ENCODE measurements at places on chromosomes 6 and 20.

- no peak for DNase-seq
These were observed 24.1 kb downstream of the HLA-B start for GRCh38 chr6:31332637-31333602.

DNA sequence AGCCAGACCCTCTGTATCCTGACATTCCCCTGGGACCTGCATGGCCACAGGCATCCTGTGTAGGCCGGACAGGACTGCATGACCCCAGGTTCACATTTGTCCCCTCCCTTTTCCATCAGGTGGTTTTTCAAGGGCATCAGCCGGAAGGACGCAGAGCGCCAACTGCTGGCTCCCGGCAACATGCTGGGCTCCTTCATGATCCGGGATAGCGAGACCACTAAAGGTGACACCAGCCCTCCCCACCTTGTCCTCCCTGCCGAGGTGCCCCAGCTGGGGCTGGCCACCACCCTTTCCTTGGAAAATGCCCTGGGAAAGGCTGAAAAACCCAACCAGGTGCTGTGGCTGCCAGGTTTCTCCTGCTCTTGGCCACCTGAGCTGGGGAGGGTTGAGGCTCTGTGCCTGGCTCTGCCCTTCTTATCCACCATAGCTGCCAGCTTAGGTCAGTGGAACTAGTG is 27.6 kb downstream of the HCK start:
- no peak for DNase-seq

DNA sequence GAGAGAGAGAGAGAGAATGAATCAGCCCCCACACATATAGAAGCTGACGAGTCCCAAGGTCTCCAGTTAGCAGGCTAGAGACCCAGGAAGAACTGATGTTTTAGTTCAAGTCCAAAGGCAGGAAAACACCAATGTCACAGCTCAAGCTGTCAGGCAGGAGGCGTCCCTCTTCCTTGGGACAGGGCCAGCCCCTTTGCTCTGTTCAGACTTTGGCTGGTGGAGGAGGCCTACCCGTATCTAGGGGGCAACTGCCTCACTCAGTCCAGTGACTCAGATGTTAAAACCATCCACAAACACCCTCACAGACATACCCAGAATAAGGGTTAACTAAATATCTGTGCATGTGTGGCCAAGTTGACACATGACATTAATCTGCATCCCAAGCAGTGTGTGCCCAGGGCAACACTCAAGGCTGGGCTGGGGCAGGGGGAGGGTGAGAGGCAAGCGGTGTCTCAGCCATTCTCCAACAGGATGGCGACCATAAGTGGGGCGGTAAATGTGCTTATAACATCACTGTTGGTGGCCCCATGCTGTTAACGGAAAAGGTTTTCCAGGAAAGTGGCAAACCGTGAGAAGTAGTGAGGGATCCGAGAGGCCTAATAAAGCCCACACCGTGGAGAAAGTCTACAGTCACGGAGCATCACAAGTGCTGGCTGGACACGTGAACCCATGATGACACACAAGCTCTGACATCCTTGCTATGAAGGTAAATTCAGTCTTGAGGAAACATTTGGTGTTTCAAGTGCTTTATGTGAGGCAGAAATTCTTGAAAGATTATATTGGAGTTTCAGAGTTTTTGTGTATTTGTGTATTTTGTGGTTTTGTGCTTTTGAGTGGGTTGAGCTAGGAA is 28.1 kb downstream of the RAMACL start:
- no peak for DNase-seq

- no peak for DNase-seq
These were observed 597.0 kb downstream of the EYS start for GRCh38 chr6:65110031-65110430.

DNA sequence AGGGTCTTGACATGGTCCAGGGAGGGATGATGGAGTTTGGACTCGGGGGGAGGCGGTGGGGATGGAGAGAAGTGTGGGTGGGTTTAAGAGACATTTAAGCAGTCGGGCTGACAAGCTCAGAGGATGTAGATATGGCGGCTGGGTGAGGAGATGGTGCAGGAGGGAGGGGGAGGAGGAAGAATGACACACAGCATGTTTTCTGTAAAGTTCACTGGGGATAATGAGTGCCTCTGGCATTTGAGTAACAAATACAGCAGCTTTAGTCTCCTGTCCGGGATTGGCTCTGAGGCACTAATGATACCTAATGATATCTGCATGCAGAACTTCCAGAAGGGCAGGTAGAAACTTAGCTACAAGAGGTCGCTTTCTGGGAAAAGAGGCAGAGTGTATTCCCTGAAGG is 107.8 kb downstream of the DHX35 start:
- DNase-seq: no peak

DNA sequence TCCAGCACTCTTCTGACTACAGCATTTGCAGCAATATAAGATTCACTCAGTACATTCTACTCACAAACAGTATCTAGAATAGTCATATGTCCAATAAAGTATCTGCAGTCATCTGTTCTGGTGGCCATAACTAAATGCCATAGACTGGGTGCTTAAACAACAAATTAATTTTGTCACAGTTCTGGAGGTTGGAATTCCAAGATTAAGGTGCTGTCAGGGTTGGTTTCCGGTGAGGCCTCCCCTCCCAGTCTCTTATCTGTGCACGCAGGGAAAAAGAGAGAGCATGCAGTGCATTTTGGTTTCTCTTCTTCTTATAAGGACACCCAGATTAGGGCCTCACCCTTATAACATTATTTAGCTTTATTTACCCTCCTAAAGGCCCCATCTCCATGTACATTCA is 21.3 kb upstream of the NUS1 start:
- no peak for DNase-seq

GRCh38 chr20:64143018-64143801 is 21.0 kb upstream of the MYT1 start:
- no peak for DNase-seq

- DNase-seq: no peak
These were observed 80.9 kb downstream of the CAP2 start for GRCh38 chr6:17474289-17474688.
